ENCODE measurements at places on chromosomes 16 and 17.

- DNase-seq, result no peak
Observed at GRCh38 chr17:73560661-73561060, 83.6 kb downstream of the SDK2 start.

- DNase-seq, result no peak
Observed at GRCh38 chr16:19284207-19284606, 1.3 kb upstream of the CLEC19A start.

GRCh38 chr17:58277802-58278595 is 2.7 kb downstream of the MPO start:
- DNase-seq, result no peak

- no peak for DNase-seq
Observed at GRCh38 chr16:66366433-66367299, at the start of gene CDH5. CDH5 (plus strand) TSS chr16:66366691; CDS start chr16:66379338, 12,647 bp downstream.

DNA sequence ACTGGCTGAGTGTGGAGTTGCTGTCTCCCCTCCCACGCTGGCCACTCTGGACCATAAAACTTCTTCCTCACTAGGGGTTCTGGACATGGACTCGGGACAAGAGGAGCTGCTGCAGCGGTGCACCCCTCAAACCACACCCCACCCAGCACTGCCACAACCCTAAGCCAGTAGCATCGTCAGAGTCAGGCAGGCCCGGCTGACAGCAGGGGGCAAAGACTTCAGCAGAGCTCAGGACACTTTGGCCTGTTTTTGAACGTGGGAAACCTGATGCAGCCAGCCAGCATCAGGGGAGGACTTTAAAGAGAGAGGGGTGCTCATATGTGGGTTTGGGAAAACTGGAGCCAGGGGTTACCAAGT is 9.6 kb downstream of the MEOX1 start:
- no peak for DNase-seq

DNA sequence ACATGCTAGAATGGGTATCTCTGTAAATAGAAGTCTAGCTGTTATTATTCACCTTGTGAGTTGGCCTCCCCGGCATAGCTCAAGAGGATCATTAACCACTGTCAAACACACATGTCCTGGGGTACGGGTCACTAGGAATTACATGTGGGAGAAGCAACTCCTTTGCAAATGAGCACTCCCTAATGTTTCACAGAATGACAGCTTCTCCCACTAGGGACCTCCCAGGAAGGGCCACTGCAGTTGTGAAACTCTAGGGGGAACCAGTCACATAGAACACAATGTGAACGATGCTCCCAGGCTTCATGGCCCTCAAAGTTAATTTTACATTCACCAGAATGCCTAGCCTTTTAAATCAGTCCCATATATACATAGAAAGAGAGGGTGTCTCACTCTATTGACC is 12.4 kb upstream of the ZNF19 start:
- no peak for DNase-seq

GRCh38 chr16:64225036-64225435 is 896.8 kb downstream of the CDH11 start:
- no peak for DNase-seq

DNA sequence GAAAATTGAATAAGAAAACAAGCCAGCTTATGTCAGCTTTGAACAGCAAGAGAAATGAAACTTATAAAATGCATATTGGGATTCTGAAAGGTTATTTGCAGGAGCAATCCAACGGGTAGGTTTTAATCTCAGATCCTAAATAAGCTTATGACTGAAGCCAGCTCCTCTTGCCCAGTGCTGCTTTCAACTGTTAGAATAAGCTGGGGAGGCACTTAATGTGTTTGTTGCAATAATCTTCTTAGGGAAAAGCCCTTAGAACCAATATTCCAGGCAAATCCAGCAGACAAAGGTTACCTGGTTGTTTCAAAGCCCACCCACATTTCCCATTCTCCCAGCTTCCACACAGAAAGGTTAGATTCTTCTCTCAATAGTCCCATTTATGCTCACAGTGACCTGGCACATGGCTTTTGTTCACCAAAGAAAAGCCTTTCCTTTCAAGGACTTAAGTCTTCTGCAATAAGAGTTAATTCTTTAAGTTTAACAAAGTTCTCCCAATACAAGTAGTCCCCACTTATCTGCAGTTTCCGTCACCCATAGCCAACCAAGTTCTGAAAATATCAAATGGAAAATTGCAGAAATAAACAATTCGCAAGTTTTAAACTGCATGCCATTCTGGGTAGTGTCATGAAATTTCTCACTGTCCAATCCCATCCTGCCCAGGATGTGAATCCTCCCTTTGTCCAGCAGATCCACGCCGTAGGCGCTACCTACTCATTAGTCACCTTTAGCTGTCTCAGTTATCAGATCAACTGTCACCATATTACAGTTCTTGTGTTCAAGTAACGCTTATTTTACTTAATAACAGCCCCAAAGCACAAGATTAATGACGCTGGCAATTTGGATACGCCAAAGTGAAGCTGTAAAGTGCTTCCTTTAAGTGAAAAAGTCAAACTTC is 5.9 kb downstream of the TEX2 start:
- DNase-seq, result no peak

GRCh38 chr17:61177351-61177750 is 222.3 kb upstream of the TBX2 start:
- DNase-seq, result no peak

DNA sequence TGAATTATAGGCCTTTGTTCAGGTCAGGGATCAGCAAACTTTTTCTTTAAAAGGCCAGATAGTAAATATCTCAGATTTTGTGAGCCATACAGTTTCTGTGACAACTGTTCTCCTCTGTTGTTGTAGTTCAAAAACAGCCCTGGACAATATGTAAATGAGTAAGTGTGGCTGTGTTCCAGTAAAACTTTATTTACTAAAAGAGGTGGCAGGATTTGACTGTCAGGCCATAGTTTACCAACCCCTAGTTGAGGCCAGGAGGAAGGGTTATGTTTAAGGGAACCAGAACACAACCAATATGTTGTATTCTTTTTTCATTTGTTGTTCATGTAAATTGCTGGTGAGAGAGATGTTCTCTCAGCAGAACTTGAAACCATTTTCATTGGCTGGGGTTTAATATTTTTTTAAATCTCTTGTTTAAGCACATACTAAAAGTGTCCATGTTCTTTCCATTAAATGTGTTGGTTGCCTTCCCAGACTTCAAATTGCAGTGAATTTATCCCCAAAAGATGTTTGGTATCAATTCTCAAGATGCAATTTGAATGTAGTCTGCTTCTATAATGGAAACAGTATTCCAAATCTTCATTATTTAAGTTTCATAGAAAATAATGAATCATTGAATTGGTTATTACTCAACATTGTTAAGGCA is 260.3 kb downstream of the FTO start:
- no peak for DNase-seq

DNA sequence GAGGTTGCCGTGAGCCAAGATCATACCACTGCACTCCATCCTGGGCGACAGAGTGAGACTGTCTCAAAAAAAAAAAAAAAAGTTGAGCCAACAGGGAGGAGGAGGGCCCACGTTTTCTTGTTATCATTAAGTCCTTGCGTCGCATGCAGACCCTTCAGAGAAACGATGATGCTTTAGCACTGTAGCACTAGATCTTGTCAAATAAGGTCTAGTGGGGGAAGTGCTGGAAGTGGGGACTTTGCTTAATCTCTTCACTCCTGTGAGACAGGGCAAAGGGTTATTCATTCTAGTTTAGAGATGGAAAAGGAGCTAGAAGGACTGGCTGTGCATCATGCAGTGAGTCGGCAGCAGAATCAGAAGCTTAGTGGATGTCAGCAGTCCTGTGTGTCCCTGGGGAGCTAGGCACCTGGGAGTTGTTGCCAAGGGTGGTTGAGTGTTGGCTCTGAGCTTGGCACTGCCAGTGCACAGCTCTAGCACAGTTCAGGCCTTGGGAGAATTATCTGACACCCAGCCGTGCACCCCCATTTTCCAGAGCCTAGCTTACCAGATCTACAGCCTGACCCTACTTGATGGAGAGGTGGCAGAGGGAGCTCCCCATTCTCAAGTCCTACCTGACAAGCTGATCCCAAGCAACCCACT is 33.4 kb upstream of the TBX2 start:
- no peak for DNase-seq

DNA sequence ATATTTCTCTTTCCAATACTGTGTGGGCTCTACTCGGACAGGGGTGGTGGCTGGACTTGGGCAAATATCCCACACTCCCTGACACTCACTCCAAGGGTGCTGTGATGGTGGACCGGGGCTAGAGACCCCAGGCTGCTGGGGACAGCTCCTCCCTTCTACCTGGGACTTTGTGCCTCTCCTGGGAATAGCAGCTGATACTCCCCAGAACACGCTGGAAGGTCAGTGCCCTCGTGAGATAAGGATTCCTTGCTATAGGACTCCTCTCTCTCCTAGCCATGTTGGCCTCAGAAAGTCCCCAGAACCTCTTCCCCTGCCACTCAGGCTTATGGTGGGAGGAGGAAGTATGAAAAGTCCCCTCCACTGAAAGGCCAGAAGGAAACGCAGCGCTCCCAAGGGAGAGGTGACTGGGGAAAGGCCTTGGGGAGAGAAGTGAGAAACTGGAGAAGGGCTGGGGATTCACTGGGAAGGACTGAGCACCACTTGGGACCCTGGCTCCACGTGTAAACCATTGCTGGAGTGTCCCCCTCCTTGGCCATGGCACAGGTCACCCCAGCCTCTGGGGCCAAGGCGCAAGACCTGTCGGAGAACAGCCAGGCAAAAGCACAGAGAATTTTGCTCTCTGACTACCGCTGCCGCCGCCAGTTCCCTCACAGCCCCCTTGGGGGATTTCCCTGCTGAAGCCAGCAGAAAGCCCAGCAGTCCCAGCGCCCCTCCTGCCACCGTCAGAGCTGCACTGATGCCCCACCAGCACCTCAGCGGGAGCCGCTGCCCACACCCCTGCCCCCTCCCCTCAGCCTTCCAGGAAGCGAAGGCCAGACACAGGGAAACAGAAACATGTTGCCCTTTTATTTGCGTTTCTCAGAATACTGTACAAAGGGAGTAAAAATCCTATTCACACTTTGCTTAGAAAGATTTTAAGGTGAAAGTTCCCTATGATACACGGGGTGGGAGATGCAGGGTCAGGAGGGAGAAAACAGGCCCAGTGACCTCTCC is 2.1 kb upstream of the GSDMB start:
- no peak for DNase-seq

- DNase-seq, result no peak
Observed at GRCh38 chr16:86942151-86943051, 364.1 kb downstream of the FOXL1 start.

GRCh38 chr16:55056585-55057401 is 126.1 kb downstream of the IRX5 start:
- DNase-seq, result no peak

- DNase-seq, result no peak
Observed at GRCh38 chr17:15432807-15433611, 34.4 kb downstream of the CDRT4 start.

- no peak for DNase-seq
Observed at GRCh38 chr16:1597154-1597553, 14.7 kb downstream of the IFT140 start.

- DNase-seq, result peak; percentile 44
Observed at GRCh38 chr16:87895641-87896141, 26.4 kb upstream of the SLC7A5 start.

GRCh38 chr16:85417156-85417860 is 195.8 kb upstream of the GSE1 start:
- no peak for DNase-seq

DNA sequence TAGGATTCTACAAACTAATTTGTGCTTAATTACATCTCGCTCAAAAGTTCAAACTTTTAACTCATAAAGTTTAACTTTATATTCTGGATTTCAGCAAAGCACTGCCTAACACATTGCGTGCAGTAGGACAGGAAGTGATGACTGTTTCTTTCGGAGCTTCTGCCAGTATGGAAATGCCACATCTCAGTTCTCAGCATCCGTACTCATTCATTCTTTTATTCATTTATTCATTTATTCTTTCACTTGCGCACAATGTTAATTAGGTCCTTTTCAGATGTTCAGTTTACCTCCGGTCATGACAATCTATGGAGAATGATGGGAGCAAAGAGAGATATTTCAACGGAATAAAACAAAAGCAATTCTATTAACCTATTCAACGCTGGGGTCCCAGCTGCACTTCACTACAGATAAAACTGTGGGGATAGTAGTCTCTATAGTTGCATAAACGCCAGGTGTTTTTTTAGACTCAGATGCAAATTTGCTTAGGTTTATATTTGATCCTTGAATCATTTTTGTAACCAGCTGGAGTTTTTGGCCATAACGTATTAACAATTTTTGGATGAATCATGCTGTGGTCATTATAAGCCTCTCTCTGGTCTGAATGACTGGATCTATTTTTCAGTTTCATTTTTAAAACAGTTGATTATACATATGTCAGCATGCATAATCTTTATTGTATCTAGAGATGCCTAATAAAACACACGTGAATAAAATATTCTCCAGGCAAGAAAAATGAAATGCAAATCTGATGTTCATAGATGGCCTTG is 143.9 kb downstream of the KCNJ2 start:
- DNase-seq, result no peak

- DNase-seq, result no peak
Observed at GRCh38 chr16:49467540-49468372, 94.2 kb downstream of the C16orf78 start.

GRCh38 chr17:79690988-79691836 is 39.5 kb upstream of the ENPP7 start:
- DNase-seq, result no peak

DNA sequence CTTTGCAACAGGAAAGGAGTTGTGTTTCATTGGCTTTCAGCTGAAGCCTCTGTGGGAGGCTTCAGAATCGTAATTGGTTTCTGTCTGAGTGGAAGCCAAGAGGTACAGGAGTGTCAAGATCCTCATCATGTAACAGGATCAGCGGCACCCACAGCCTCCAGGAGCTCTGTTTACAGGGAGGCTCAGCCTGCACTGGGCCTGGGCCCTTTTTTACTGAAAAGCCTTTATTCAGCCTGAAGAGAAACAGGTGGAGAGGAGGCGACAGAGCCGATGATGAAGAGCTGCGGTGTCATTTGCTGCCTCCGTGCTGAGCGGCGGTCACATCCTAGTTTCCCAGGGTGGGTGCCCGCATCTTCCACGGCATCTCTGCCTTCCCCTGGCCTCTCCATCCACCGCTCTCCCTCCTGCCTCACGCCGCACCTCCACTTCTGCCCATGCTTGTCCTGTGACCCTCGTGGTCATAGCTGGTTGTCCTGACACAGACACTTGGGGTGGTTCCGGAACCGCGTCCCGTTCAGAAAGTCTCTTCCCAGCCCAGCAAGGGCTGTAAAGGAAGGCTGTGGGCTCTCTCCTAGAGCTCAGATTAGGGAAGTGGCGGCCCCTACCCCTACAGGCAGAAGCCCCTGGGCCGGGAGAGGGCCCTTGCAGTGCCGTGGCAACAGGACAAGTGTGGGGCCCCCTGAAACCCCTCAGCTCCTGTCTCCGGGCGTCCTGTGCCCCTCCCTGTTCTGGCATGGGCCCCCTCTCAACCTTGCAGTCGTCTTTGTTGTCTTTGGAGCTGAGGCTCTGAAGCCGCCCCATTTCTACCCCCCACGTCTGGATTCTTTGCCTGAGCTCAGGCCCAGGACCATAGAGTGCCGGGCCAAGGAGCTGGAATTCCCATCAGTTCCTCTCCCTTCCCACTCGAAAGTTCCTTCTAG is 53.9 kb upstream of the CHMP6 start:
- no peak for DNase-seq

GRCh38 chr16:70614208-70614951 is 32.0 kb upstream of the IL34 start:
- no peak for DNase-seq

Data from activated CD8-positive, alpha-beta memory T cell treated with anti-CD3 and anti-CD28 coated beads for 1 hour (primary cell).